Stimulated activated CD8-positive, alpha-beta memory T cell treated with anti-CD3 and anti-CD28 coated beads, Interleukin-7, amount 100 ng/mL, for 24 hours (primary cell): ENCODE measurements at places on chromosomes 3 and 15.

DNA sequence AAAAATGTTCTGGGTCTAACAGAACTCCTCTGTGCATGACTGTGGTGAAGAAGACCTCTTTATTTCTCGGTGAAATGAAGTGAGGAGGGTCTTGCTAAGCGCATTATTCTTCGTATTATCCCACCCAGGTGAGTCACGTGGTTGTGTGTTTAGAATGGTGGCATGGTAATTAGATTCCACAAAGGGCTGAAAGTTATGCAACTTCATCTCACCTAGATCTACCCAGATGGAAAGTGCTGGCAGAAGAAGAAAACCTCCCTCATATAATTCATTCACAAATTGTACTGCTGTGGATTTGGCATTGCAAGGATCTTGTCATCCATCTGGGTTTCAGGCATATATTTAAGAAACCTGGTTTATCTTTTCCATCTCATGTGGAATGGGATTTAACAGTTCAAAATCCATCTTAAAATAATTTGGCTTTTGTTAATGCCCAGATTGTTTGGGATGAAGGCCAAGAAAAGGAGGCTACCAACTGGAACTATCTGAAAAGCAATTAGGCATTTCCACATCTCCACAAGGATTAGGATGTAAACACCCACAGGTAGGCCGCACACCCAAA is 175.3 kb downstream of the PLCL2 start:
- DNase-seq, result no peak

GRCh38 chr3:196135693-196136639 is 54.1 kb upstream of the TFRC start:
- no peak for DNase-seq

DNA sequence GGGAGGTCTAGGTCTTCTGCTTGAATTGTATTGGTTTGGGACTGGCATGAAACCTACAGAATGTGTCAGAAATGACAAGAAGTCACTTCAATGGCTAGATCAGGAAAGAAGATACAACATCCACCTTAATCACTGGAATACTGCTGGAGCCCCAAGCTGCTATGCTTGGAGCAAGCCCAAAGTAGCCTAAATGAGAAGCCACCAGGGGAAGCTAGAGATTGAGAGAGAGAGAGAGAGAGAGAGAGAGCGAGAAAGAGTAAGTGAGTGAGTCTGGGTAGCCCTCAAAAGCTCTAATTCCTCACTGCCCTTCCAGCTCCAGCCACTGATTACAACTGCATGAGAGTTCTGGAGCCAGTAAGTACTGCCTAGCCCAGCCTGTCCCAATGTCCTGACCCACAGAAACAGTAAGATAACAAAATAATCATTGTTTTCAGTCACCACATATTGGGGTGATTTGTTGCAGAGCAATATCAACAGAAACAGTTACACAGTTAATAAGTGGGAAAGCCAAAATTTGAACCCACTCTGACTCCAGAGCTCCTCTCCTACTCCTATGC is 529.2 kb upstream of the GOLIM4 start:
- DNase-seq, result no peak

DNA sequence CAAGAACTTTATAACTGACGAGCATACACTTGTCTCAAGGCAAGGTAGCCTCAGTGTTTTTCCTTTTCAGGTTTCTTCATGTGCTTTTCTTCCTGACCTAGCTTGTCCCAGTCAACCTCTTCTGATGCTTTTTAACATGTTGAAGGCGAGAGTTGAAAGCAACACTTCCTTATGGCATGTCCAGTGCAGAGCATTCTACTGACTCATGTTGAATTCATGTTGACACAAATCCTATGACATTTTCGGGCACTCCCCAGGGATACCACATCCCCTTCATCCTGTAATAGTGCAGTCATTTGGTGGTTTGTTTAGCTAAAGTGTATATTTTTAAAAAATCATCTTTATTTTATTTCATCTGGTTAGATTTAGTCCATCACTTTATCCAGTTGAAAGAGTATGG is 75.9 kb upstream of the CBLB start:
- DNase-seq, result no peak

DNA sequence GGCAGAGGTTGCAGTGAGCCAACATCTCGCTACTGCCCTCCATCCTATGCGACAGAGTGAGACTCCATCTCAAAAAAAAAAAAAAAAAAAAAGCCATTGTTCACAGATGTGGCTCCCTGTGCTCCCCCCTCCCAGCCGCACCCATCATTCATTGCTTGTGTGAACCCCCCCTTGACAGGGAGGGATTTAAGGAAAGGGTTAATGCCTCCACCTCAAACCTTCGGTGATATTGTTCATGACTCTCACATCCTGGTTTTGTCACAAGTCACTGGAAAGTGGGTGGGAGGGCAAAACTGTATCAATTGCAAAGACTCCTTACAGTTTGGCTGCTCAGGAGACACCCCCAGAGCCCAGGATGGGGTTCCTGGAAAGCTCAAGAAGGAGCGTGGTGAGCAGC is 7.7 kb downstream of the SLC6A6 start:
- no peak for DNase-seq

DNA sequence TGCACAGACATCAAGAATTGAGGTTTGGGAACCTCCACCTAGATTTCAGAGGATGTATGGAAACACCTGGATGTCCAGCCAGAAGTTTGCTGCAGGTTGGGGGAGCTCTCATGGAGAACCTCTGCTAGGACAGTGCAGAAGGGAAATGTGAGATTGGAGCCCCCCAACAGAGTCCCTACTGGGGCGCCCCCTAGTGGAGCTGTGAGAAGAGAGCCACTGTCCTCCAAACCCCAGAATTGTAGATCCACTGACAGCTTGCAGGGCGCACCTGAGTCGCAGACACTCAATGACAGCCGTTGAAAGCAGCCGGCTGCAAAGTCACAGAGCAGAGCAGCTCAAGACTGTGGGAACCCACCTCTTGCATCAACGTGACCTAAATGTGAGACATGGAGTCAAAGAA is 34.6 kb upstream of the EPHA6 start:
- DNase-seq, result no peak

- DNase-seq, result no peak
Observed at GRCh38 chr3:31572236-31573004, 39.7 kb downstream of the STT3B start.

DNA sequence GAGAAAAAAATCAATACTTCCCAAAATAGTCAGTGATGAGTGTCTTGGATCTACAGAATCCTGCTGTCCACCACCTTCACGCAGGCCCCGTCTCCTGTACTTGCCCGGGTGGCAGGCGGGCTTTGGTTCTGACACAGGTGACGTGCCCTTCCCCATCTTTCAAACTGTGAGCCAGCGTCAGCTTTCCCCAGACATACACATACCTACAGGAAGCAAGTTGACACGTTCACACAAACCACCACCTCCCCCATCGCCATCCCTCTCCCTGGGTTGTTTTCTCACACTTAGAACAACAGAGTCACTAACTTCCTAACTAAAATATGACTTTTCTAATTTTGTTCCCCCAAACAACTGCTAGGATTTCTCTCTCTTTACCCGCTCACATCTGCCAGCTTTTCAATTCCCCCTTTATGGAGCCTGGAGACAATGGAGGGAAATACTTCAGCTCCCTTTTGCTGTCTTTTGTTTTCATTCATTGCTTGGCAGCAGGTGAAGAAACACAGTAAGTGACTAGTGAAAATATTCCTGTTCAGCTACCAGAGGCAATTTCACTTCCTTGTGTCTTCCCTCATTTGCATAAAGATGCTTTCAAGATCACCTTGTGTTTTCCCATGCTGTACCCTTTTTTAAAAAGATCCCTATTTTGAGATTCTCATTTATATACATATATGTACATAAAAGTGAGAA is 248.3 kb downstream of the SLCO3A1 start:
- DNase-seq, result no peak

DNA sequence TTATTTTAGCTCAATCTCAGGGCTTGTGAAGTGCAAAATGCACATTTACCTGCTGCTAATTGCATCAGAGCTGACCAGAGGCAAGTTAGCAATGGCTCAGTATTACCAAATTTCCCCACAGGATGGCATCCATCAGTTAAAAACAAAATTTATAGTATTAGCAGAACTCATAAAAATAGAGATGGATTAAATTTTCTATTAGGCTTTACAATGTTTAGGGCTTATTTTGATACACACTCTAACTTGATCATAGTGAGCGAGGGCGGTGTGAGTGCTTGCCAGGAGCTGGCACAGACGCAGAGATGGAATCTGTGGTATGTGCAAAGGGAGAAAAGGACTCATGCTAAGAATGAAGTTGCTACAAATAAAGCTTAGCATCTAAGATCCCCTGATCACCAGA is 241.0 kb downstream of the NSUN3 start:
- DNase-seq, result no peak

GRCh38 chr3:10561162-10561945 is 56.0 kb upstream of the ATP2B2 start:
- DNase-seq, result no peak

GRCh38 chr15:58952751-58953150 is 19.3 kb upstream of the SLTM start:
- no peak for DNase-seq

GRCh38 chr3:30845606-30846005 is 48.9 kb downstream of the GADL1 start:
- DNase-seq, result no peak

DNA sequence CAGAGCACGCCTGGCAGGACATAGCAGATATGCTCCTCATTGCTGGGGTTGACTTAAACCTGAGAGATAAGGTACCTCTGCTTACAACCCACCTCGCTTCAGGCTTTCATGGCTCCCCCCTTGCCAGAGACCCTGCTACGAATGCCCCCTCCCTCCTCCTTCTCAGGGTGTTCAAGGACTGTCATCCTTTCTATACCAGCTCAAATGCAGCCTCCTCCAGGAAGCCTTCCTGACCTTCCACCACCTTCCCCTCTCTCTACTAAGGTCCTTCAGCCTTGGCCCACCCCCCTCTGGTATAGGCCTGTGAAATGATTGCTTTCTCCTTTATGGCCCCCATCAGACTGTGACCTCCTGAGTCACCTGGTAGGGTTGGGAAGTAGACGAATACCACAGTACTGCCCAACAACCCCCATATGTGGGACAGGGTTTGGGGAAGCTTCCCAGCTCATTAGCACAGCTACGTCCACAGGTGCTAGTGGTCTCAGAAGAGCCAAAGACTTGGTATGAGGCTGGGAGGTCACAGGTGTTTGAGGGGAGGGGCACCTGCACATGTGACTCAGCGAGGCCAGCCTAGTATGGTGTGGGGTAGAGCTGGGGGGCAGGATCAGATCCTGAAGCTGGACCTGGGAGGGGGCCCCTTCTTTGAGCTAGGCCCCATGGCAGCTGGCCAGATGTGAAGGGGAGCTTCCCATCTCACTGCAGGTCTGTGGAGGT is 32.0 kb downstream of the ANKDD1A start:
- no peak for DNase-seq

GRCh38 chr15:101043011-101043410 is 123.9 kb downstream of the LRRK1 start:
- no peak for DNase-seq

GRCh38 chr15:93855181-93855826 is 376.1 kb upstream of the MCTP2 start:
- no peak for DNase-seq

- DNase-seq, result no peak
Observed at GRCh38 chr3:127475975-127476705, 114.4 kb downstream of the TPRA1 start.

DNA sequence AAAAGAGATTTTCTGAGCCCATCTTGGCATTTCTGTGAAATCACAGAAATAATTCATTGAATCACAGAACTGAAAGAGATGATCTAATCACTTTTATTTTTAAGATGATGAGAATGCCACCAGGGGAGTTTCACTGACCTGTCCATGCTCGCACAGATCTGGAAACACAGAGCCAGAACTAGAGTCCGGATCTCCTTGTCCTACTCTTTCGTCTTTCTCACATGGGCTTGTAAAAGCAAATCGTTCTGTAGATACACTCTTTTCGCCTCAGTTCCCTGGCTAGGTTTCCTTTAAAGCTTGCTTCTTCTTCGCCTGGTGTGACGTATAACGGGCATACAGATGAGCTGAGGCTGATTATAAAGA is 122.5 kb upstream of the SPRED1 start:
- no peak for DNase-seq

DNA sequence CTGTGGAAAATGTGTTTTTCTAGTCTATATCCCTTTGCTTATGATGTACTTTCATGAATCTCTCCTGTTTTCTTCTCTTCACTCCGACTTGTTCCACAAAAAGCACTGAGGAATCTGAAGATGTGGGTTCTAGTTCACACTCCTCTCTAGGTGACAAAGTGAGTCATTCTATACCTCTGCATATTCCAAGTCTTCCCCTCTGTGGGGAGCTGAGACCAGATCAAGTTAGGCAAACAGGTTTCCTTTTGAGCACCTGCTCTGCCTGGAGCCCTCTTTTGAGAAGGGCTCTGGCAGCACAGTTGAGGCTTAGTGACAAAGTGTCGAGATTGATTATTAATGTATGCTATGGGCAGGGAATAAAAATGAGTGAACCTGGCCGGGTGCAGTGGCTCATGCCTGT is 82.4 kb upstream of the VGLL4 start:
- DNase-seq, result no peak

- no peak for DNase-seq
Observed at GRCh38 chr3:26233374-26233773, 389.2 kb upstream of the LRRC3B start.

- no peak for DNase-seq
Observed at GRCh38 chr3:111610612-111611054, 15.5 kb upstream of the ZBED2 start.

DNA sequence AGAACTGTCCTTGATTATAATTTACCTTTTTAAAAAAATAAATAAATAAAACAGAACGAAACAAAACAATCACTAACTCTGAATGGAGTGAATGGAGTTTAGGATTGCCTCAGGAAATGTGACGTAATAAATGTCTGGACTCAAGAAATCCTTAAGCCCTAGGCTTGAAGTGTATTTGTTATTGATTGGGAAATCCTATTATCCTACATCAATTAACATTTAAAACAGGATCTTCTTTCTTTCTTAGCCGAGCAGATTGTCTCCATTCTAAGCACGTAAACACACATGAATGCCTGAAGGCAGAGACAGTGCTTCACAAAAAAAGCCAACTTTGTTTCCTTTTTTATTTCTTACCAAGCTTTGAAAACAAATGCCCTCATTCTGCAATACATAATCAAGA is 33.4 kb downstream of the KAT2B start:
- DNase-seq, result no peak

- DNase-seq, result no peak
Observed at GRCh38 chr3:32499585-32499984, 3.1 kb downstream of the CMTM6 start.

DNA sequence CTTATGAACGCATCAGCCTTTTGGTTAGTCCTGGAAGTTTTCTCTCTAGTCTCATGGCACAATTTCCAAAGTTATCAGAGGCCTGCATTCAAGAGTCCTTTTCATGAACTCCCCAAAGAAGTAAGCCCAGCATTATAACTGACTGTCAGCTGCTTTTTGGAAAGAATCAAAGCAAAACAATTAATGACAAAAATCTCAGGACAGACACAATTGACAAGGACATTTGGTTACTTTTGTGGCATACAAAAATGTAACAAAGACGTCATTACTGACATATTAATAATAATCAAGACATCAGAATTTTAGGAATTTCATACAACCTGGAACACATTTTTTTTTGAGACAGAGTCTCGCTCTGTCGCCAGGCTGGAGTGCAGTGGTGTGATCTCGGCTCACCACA is 21.2 kb downstream of the KATNBL1 start:
- DNase-seq, result no peak
